Stimulated activated CD4-positive, alpha-beta T cell treated with anti-CD3 and anti-CD28 coated beads, Interleukin-4, amount 100 ng/mL, for 4 hours (primary cell): ENCODE measurements at places on chromosomes 11 and 22.
A peak's percentile ranks its signal among the peaks of the same experiment; 100 is the strongest.

DNA sequence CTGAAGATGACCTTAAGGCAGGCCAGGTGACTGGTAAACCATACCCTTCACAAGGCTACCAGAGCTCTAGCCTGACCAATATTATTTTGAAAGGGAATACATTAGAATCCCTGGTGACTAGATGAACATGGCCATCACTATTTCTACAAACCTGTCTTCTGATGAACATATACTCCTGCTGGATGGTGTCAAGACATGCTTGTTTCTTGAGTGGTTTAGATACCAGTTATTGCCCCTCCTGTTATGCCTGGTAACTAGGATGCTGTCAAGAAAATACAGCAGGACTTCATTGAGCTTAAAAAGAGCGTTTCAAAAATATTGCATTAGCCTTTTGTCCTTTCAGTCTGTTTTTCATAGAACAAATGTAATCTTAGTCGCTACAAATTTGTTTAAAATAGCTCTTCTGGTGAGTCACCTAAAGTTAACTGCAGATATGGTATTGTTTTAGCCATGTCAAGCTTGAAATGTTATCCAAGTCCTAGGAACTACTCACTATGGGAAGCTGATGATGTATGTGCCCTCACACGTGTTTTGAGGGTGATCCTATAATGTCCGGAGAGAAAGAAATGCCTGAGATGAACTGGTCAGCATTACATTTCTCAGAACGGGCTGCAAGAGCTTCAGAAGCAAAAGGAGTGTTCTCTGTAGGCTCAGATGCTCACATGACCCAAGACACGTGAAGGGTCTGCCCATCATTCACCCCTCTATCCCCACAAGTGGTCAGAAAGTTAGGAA, 20.6 kb downstream of the ADM start:
- no peak for DNase-seq

DNA sequence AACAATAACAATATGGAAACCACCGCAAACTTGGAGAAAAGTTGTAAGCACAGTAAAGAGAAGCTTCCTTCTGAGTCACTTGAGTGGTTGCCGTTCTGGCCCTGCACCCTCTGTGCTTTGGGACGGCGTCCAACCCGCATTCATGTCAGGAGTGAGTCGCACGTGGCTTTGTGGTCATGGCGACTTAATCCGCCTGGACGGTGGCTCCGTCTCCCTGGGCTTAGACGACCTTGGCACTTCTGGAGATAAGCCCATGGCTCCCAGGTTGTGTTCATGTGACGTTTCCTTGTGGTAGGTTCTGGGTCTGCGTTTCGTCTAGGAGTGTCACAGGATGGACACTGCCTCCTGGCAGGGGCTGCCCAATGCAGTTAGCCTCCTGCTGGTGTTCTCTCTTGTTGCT, 40.5 kb downstream of the TPCN2 start:
- DNase-seq, result no peak

DNA sequence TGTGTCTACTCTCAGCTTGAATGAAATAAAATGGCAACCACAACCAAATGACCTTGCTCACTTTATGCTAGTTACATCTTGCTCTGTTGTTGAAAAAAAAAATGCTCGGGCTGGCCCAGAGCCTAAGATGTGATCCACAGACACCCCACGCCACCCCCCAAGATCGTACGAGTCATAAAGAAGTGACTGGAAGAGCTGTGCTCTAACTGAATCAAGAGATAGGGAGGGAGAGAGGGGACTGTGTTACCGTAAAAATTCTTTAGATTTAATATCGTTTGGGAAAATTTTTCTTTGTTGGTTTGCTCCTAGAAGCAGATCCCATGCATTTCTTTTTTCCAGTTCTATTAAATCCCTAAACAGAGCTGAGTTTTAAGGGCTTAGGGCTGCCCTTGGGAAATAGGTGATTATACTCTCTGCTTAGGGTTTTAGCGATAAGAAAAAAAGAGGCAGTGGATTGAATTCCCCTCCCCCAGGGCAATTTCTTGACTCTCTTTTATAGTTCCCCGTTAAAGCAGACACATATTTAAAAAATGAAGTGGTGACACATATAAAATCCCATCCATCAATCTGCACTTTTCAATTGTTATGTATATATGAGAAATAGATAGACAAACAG, 14.5 kb downstream of the MAML2 start:
- DNase-seq, result no peak

- no peak for DNase-seq
Observed at GRCh38 chr11:87972133-87972532, 203.1 kb downstream of the RAB38 start.

DNA sequence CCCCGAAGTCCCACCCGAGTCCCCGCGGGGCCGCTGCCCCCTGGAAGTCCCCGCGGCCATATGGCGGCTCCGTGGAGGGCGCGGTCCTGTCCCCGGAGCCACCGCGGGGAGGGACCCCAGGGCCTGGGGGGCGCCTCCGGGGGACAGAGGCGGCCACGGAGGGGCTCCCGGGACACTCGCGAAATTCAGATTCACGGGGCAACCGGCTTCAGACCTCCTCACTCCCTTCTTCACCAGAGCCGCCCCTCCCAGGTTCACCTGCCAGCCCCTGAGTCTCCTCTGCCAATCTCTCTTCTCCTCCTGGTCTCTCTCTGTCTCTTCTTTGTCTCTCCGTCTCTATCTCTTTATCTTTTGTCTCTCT, 28.2 kb upstream of the TOLLIP start:
- DNase-seq, result no peak

- no peak for DNase-seq
Observed at GRCh38 chr22:38139901-38140300, 29.4 kb upstream of the BAIAP2L2 start.

DNA sequence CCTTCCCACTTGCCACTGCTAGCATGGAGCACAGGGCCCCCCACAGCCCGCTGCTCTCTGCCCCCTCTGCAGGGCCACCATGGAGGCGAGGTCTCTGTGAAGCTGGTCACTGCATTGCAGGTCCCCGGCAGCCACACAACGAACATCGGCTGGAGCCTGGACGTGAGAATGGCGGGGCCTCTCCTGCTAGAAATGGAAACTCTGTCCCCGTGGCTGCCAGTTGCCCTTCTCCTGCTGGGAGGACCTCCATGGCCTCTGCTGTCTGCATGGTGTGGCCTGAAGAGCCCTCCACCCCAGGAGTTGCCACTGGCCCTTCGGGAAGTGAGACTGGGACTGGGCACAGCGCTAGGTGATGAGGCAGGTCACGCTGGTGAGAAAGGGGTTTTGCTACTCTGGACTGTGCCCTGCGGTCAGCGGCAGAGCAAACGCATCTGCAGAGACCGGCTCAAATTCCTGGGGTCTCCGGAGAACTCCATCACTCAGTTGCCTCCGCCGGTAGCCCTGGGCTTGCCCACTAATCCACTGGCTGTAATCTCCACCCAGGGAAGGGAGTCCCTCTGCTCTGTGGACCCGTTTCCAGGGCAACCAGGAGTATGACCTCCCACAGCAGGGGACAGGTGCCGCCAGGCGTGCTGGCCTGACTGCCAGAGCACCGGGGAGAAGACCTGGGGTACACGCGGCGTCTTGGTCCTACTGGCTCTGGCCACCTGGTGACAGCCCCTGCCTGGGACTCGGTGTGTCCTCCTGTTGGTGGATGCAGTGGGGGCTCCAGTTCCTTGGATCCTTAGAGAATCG, 806.3 kb downstream of the BRD1 start:
- no peak for DNase-seq

DNA sequence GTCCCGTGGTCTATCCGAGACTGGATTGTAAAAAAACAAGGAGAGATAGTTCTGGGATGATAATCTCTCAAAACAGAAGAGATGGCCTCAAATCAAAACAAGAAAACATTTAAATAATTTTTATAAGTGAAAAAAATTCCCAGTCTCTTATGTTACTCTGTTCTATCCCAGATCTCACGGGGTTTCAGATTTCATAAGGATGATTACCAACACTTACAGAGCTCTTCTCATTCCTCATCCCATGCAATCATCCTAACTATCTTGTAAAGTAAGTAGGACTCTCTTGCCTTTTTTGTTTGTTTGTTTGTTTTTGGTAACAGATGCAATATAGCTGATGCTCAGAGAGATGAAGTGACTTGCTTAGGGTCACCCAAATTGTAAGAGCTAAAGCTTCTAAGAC, 20.0 kb upstream of the ZBTB16 start:
- DNase-seq, result no peak

- no peak for DNase-seq
Observed at GRCh38 chr11:74225565-74225964, 54.5 kb downstream of the PPME1 start.

- no peak for DNase-seq
Observed at GRCh38 chr11:130180491-130180890, 20.9 kb downstream of the ST14 start.

DNA sequence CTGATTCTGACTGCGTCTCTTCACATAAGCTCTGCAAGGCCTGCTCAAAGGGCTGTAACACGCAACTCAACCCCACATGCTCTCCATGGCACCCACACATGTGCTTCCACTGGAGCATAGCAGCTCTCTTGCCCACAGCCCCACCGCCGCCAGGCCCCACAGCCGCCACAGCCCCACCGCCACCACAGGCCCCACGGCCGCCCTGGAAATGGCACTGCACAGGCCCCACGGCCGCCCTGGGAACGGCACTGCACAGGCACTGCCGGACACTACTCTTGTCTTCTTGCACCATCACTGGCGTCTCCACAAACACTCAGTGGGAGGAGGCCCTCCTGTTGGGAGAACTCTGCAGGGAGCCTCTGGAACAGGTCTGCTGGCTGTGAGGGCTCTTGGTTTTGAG, 8.6 kb downstream of the MOB2 start:
- no peak for DNase-seq

- no peak for DNase-seq
Observed at GRCh38 chr11:67282876-67283371, 6.2 kb upstream of the ANKRD13D start.

GRCh38 chr22:23385678-23386631, 194.1 kb downstream of the IGLL1 start:
- DNase-seq, result peak; percentile 62

DNA sequence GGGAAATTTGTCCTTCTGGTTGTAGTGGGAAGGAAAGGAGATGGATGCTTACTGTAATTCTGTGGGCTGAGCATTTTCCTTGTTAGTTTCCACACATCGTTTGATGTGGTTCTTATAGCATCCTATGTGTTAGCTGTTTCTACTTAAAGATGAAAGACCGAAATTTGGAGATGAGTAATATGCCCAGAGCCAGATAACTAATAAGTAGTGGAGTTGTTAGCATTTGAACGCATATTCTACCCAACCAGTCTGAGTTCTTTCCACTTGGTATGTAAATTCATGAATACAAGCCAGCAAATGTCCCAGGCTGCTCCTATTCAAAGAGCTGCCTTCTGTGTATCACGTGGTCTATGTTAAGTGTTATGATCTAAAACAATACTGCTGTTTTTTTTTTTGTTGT, 14.6 kb downstream of the SPECC1L start:
- DNase-seq, result no peak

GRCh38 chr11:123564221-123564620, 90.2 kb downstream of the SCN3B start:
- no peak for DNase-seq

- DNase-seq, result no peak
Observed at GRCh38 chr11:34576331-34576730, 44.6 kb upstream of the EHF start.

GRCh38 chr11:70603114-70603755, 204.9 kb downstream of the CTTN start:
- DNase-seq, result no peak

DNA sequence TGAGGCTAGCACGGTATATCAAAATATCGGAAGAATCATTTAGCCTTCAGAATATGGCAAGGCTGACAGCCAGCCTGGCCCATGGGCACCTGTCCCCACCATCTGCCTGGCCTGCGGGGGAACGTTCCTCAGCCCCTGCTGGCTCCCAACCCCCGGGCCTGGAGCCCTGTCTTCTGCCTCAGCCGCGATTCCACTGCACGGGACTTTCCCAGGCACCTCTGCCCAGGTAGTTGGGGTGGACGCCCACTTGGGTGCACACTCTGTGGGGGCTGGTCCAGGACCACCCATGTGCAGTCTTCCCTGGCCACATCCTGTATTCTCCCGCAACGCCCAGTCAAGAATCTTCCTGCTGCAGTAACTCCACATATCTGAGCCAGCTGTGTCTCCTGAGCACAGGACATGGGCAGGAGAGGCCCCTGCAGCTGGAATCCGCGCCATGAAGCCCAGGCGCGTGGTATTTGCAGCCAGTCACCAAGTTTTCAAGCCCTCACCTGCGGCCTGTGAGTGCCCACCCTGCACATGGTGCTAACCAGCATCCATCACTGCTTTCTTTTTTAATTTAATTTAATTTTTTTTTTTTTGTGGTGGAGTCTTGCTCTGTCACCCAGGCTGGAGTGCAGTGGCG, 77.9 kb downstream of the KCNQ1 start:
- DNase-seq, result no peak

DNA sequence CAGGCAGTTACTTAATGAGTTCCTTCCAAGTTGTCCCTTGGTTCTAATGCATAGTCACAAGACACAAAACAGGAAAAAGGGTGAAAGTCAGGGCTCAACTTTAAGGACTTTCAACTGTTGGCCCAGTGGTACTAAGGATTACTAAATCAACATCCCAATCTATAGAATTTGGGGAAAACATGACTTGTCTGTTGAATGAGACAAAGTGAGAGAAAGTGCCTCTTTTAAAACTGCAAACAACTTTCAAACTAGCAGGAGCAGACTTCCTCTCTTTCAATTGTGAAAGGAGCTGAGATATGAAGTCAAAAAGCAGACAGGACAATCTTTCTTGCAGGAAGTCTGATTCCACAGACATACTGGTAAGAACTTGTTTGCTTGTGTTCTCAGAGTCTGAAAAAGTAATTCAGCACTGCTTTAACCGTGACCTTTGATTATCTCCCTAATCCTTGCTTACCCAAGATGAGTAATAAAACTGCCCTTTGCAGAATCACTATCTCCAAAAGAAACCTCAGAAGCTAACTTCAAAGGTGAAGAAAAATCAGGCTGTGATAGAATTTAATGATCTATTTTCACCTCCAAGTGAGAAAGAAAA, 960.7 kb upstream of the RAG2 start:
- no peak for DNase-seq

GRCh38 chr11:49851971-49852389, 100.2 kb upstream of the OR4C13 start:
- DNase-seq, result no peak

- DNase-seq, result no peak
Observed at GRCh38 chr11:27757953-27758352, 57.7 kb upstream of the BDNF start.
